H1 (cell line): ENCODE measurements at places on chromosomes 3 and 15. TPM values are rescaled to one million over a fixed set of nuclear protein-coding genes. Genes with fewer than 3 reads are reported as not detected.

Gene CCRL2
- total RNA-seq = not detected in 2 replicates

Gene XYLB
- total RNA-seq = 5.3 and 5.5 TPM in 2 replicates

Gene SMCO1
- not detected in 2 replicates for total RNA-seq

Gene CNTN3
- total RNA-seq = 0.13 and 0.17 TPM in 2 replicates

Gene TRIM42
- not detected in 2 replicates for total RNA-seq

Gene NTRK3
- 4.5 and 4.6 TPM in 2 replicates for total RNA-seq

Gene GPR171
- total RNA-seq = not detected in 2 replicates

Gene TMEM207
- not detected in 2 replicates for total RNA-seq

Gene ATP13A4
- not detected in 2 replicates for total RNA-seq

DNA sequence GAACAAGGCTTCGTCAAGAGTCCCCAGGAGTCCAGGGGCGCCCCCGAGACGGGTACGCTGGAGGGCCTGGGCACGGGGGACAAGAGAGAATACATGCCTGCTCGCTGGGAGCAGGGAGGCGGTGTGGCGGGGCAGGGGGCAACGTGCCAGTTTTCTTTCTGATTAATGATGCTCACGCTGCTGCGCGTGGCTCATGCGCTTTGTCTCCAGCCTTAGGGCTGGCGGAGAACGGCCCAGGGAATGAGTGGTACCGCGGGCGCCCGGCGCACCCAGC, 408 bp upstream of the ARPP21 start:
- DNase-seq = no peak

GRCh38 chr3:42706721-42707619, 4.4 kb upstream of the HHATL start:
- no peak for DNase-seq

- DNase-seq = no peak
These were observed 44.6 kb upstream of the POLG start for GRCh38 chr15:89379251-89379695.

- DNase-seq = no peak
These were observed 6.0 kb downstream of the FAM43A start for GRCh38 chr3:194691481-194692283.

DNA sequence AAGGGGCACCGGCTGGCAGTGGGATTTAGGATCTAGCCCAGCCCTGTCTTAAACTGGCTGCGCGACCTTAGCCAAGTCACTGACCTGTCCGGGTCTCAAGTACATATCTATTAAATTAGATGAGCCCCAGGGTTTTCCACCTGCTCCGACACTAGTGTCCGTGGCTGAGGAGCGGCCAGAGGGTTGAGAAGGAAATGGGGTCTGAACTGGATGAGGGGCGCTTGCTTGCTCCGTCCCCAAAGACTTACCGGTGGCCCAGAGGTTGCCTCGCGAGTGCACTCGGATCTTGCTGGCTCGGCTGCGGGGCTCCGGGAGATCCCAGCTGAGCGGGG, 285 bp downstream of the NMB start:
- DNase-seq = no peak

DNA sequence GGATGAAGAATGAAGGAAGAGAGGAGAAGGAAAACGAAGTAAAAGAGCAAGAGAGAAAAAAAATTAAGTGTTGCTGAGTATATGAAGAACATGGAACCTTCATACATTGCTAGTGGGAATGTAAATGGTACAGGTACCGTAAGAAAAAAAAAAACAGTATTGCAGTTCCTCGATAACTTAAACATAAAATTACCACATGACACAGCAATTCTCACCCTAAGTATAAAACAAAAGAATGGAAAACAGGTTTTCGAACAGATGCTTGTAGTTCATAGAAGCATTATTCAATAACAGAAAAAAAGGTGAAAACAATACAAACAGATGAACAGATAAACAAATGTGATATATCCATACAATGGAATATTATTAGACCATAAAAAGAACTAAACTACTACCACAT, 51.6 kb downstream of the SENP7 start:
- no peak for DNase-seq

- DNase-seq = no peak
These were observed 21.5 kb downstream of the PLD1 start for GRCh38 chr3:171788546-171789351.

DNA sequence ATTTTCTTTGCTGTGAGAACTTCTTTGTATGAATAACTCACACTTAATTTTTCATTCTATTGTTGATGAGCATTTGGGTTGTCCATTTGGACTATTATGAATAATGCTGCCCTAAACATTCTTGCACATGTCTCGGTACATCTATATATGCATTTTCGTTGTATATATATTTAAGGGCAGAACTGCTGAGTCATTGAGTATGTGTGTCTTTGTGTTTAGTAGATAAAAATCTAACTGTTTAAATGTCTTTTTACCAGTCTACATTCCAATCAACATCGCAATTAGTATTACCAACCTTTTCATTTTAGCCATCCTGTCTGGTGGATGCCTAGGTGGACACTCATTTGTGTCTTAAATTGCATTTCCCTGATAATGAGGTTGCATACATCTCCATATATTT, 144.4 kb downstream of the UACA start:
- no peak for DNase-seq

- DNase-seq = no peak
These were observed 7.2 kb downstream of the SEMA4B start for GRCh38 chr15:90208356-90208755.

DNA sequence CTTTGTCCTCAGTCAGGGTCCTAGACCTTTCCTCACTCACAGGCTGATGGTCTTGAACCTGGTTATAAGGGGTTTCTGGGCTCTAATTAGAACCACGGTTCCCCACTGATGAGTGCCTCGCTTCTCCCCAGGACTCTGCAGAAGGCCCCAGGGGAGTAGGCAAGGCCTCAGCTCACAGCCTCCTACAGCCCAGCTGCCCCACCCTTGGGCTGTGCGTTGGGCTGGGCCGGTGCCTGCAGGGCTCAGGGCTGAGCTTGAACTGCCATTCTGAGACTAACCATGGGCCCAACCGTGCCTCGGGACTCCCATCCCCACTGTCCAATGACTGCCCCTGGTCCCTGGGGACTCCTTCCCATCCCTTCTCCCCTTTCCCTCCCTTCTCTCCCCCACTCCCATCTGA, 25.6 kb downstream of the CLEC3B start:
- DNase-seq = no peak

DNA sequence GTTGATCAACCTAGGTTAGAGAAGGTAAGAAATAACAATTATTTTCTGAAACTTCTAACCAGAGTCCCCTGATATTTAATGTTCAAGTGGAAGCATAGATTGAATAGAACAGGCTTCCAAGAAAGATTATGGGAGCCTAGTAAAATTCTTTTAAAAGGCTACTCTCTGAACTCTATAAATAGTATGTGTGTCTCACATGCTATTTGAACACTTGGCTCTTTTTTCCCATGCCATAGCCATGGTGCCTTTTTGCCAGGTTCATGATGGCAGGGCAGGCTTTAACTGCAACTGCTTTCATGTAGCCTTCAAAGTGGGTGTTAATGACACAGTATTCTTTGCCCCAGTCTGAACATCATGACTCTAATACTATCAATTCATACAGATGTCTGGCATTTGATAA, 22.9 kb upstream of the STRIT1 start:
- no peak for DNase-seq

DNA sequence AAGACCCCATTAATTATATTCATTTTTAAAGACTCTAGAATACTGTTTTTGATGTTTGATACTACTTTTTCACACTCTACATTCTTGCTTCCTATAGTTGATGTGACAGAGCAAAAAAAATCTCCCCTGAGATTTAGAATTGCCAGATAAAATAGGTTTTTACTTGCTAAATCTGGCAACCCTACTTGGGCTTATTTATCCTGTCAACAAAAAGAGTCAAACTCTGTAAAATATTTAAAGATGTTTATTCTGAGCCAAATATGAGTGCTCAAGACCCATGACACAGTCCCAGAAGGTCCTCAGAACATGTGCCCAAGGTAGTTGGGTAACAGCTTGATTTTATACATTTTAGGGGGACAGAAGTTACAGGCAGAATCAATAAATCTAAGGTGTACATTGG, 72.3 kb downstream of the DAPK2 start:
- DNase-seq = no peak

- DNase-seq = no peak
These were observed 48.2 kb upstream of the FGD5 start for GRCh38 chr3:14770591-14770990.

DNA sequence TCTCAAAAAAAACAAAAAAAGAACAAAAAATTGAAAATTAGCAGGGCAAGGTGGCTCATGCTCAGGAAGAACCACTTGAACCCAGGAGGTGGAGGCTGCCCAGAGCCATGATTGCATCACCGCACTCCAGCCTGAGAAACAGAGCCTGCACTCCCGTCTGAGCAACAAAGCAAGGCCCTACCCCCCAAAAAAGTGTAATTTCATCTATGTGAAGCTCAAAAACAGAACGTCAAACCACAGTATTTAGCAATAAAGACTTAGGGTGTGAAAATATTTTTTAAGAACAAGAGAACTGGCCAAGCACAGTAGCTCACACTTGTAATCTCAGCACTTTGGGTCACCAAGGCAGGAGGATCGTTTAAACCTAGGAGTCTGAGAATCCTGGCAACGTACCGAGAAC, 38.2 kb downstream of the STAG1 start:
- no peak for DNase-seq

DNA sequence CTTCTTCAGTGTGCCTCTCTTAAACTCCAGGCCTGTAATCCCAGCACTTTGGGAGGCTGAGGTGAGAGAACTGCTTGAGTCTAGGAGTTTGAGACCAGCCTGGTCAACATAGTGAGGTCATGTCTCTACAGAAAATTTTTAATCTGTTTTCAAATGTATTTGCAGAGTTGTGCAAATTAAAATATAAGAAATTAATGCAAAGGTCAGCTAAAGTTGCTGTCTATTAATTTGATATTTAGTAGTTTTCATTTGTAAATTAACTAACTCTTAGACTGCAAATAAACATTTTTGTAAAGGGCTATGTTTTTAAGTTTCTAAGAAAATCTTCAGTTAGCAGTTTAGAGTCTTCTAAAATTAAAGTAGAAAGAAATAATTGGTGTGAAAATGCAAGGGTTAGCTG, 99.9 kb upstream of the TJP1 start:
- DNase-seq = no peak
